ENCODE measurements at places on chromosomes 16 and 17.

GRCh38 chr16:85751698-85752501 is 1.0 kb upstream of the C16orf74 start:
- DNase-seq: no peak

GRCh38 chr17:57412520-57413096 is 156.3 kb downstream of the MSI2 start:
- DNase-seq: no peak

- DNase-seq: no peak
These were observed 39.8 kb downstream of the RAB11FIP4 start for GRCh38 chr17:31431098-31431851.

DNA sequence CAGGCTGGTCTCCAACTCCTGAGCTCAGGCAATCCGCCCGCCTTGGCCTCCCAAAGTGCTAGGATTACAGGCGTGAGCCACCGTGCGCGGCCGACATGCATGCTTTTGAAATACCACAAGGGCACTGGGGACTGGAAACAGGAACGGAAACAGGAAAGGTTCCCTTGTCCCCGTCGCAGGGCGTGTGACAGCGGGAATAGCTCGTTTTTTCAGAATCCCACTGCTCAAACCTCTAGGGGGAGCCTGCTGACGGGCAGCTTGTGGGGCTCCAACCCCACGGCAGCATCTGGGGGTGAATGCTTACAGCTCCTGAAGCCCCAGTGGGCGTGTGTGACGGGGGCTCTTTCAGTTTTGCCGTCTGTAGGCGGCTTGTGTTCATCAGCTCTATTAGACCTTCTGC is 18.8 kb upstream of the ASGR2 start:
- no peak for DNase-seq

DNA sequence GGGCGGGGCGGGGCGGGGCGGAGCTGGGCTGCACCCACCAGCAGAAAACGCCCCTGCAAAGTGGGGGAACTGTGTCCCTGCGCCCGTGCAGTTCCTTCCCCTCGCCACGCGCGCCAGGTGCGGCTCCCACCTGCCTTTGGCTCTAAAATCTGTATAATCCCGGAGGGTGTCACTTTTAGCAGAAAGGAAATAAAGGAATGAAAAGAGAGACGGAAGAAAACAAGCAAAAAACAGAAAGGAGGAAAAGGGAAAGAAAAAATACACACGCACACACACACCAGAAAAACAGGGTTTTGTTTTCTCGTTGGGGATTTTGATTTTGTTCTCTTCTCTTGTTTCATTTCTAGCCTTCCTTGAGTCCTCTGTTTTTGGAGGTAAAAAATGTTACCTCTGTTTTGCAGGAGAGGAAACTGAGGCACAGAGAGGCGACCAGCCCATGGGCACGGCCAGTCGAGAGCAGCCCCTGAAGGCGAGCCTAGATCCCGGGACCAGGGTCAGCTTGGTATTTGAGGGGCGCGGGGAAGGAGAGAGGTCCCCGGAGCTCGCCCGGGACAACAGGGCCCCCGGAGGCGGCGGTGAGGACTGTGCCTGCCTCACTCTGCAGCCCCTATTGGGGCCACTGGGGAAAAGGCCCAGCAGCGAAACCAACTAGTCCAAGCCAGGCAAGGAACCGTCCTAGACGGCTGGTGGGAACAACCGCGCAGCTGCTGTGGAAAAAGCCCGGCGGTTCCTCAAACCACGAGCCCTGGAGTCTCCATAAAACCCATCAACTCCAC is 594 bp upstream of the CARHSP1 start:
- no peak for DNase-seq

- no peak for DNase-seq
These were observed 19.7 kb upstream of the GUCY2D start for GRCh38 chr17:7982666-7983065.

Measured in stimulated activated CD4-positive, alpha-beta T cell treated with anti-CD3 and anti-CD28 coated beads, Interleukin-15, amount 100 ng/mL, for 1 hour (primary cell).